ENCODE measurements at places on chromosomes 11 and 22.

GRCh38 chr11:71420455-71421241 is 27.5 kb downstream of the DHCR7 start:
- DNase-seq: no peak

- DNase-seq: no peak
These were observed 36.0 kb upstream of the OLFML1 start for GRCh38 chr11:7449211-7449840.

GRCh38 chr11:9273376-9274336 is 8.5 kb upstream of the DENND5A start:
- no peak for DNase-seq

DNA sequence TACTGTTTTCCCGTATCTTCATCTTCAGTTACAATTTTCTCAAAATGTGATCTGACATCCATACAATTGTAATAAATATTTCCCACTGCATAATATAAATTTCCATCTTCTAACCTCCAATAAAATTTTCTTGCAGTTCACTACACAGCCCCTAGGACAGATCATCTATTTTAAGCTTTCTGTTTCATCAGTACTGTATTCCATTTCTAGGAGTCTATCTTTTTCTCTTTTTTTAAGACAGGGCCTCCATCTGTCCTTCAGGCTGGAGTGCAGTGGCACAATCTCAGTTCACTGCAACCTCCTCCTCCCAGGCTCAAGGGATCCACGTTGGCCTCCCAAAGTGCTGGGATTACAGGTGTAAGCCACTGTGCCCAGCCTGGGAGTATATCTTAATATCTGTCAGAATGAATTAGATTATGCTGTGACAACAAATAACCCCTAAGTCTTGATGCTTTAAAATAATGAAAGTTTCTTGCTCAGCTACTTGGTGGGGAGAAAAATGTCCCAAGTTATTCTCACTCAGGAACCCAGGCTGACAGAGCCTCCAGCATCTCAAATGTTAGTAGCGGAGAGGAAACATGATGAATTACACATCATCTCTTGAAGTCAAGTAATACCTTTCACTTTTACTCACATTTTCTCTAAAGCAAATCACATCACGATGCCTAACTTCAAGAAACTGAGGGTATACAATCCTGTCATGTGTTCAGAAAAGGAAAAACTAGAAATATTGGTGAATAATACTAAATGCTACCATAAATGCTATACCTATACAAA is 92.2 kb downstream of the BUD13 start:
- no peak for DNase-seq

DNA sequence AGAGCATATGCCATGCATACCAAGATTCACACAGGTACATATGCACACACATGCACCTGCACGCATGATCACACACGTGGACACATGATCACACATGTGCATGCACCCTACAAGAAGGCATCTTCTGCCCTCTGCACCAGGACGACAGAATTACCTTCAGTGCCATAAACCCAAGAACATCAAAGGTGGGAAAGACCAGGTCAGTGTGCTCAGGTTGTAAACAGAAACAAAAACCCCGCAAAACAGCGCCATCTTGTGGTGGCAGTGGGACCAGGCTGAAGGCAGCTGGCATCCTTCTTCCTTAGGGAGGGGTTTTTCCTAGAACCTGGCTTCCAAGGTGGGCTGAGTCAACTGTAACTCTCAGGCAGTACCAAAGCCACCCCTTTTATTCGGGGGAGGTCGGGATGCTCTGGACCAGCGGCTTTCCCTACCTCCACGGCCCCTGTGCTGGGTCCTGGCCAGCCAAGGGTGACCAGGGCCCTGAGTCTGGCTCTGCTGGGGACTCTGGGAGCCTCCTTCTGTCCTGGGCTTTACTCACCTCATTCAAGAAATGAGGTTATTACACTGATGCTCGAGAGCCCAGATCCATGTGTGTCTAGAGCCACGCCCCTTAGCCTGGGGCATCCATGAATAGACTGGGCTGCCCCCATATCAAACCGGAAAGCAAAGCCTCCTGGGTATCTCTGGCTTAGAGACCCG is 69.4 kb upstream of the FGF3 start:
- DNase-seq: peak; percentile 42

DNA sequence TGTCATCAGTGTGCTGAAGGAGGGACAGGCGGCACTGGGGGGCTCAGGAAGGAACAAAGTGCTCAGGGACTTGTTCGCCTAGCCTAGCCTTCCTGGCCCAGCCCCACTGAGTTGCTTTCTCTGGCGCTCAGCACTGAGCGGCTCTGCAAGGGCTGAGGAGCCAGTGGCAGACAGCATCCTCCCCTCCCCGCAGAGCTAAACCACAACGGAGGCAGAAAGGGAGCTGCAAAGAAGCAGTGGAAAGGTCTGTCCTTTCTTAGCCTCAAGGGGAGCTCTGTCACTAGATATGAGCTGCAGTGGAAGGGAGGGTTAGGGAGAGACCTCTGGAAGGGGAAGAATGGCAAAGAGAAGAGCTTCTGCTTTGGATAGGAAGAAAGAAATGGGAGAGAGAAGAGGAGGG is 89.7 kb upstream of the PHOX2A start:
- no peak for DNase-seq

GRCh38 chr11:2092464-2092910 is 46.7 kb downstream of the IGF2 start:
- no peak for DNase-seq

DNA sequence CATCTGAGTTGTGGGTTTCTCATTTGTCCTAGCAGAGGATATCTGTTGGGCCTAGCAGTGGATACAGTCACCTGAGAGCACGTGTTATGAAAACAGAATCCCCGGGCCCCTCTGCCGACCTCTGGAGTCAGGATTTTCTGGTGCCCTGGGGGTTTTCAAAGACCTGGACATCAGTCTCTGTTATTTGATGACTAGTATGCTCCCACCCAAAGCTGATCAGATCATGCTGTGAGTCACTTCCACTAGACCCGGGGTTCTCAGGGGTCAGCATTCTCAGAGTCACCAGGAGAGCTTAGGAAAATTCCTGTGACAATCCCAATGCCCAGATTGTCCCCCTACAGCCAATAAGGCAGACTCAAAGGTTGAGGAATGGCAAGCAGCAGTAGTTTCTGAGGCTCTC is 38.7 kb downstream of the KCNJ1 start:
- no peak for DNase-seq

- peak; percentile 50 for DNase-seq
These were observed at the start of gene ADM2 for GRCh38 chr22:50481440-50482106. Gene ADM2 (plus strand): TSS chr22:50481543. CDS start chr22:50481848, 305 bp downstream.

- no peak for DNase-seq
These were observed 119.8 kb upstream of the SORL1-AS1 start for GRCh38 chr11:121572571-121573059.

DNA sequence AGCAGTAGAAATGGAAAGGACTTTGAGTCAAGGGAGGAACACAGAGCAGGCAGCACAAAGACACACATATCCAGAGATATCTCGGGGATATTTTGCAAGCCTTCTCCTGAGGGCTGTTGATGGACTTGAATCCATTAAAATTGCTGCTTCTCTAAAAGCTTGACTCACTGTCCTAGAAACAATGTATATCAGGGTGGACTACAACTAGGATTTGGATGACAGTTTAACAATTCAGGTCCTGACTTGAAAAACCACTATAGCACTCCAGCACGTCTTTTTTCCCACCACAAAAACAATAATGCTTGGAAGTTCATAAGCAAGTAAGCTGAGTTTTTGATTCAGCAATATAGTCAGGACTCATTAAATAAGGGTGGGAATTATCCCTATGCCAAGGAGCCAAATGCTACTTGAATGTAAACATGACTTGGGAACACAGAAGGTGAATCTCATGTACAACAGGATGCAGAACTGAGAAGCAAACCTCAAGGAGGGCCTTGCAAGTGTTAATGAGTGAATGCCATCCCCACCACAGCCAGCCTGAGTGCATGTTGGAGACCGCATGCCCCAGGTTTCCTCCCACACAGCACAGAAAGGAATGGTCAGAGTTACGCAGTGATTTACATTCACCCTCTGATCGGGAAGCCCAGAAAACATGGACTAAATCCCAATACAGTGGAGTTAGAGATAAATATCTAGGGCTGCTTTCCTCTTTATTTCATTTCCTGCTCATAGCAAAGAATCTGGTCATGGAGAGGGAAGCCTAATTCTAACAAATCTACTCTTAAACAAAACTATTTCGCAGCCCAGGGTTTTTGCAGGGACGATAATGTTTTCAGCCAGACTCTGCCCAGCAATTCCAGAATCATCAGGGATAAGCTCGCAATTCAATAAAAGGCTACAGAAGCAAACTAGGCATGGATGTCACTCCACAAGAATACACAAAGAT is 98.4 kb upstream of the OR9G4 start:
- DNase-seq: no peak
